H4 (cell line): ENCODE measurements at places on chromosomes 7 and 10. TPM values are rescaled to one million over a fixed set of nuclear protein-coding genes. Genes with fewer than 3 reads are reported as not detected.

PNLIP gene
- total RNA-seq: not detected in 2 replicates

GTF2IRD1 gene
- 5.9 and 13.0 TPM in 2 replicates for total RNA-seq

EIF4H gene
- 219 and 223 TPM in 2 replicates for total RNA-seq

VWC2 gene
- total RNA-seq: 0.04 TPM in 1 of 2 replicates, not detected in the other

GARIN1A gene
- 0.06 TPM in 1 of 2 replicates, not detected in the other for total RNA-seq

DNA sequence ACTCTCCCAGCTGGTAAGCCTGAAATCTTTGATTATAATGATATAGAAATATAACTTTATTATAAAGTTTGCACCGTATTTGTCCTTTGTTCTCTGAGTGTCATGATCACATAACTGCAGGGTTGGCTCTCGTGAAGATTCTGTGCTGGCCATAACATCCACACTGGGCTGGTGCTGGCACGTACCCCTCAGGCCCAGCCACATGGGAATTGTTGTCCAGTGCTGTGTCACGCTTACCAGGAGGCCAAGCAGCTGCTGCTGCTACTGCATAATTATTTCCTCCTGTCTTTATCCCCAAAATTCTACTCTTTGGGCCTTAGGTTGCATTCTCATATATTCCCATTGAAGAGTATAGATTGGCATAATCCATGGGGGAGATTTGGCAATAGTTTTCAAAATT is 20.8 kb upstream of the UCN3 start:
- no peak for DNase-seq

DNA sequence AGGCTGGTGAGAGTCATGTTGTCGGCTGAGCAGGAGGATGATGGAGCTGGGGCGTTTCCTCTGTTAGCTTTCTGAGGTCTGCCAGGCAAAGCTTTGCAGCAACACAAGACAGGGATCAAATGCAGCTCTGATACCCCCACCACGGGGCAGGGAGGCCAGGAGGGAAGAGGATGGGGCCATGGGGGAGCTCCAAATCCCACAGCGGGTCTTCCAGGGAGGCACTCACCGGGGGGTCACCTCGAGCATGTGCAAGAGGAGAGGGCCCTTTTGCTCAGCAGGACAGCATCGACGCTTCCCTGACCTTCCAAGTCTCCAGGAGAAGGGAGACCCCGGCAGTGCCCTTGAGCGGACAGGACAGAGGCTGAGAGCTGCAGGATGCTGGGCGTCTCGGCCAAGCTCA is 127.5 kb downstream of the WDR37 start:
- no peak for DNase-seq

DNA sequence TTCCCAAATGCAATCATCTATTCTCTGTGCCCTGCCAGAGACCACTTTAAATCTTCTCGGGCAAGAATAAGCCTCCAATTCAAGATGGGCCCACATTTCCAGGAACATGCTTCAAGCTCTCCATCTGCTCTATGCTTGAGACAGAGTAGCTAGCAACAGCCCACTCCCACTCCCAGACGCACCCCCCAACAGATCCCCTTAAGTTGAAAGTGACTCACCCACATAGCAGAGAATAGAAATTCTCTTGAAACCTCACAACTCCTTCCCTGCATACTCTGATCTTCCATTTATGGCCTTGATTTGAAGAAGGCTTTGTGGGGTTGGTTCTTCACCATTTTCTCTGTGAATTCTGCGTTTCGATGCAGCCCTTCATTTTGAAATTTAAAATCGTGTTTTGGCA is 604.0 kb downstream of the INHBA start:
- no peak for DNase-seq

DNA sequence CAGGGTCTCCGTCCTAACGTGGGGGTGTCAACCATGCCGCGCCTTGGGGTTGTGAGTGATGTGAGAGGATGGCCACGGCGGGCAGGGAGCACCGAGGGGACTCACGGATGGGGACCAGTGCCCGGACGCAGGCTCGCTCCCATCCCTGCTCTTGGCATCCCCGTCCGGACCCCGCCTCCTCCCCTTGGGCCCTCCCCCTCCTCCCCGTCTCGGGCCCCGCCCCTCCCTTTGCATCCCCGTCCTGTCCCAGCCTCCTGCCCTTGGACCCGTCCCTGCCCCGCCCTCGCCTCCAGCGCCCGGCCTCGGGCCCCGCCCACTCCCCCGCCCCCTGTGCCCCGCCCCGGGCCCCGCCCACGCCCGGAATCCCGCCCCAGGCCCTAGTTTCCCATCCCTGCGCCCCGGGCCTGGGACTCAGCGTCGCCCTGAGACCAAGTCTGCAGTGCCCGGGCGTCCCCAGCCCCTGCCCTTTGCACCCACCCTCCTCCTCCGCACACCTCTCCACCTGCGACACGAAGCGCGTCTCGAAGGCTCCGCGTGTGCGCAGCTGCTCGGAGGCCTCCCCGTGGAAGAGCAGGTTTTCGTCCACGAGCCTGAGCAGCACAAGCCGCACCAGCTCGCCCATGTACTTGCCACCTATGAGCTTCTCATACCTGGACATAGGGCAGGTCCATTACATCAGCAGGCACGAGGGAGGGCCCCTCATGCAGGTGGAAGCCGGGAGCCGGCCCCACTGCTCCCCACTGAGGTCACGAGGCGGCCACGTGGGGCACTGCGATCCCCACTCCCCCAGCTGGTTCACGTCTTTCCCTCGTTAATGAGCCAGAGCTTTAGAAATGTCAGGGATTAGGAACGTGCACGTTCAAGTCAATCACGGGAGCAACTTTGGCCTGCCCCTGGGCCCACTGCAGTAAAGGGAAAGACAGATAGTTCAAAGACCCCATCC is 5.1 kb upstream of the MYL7 start:
- DNase-seq: no peak

DNA sequence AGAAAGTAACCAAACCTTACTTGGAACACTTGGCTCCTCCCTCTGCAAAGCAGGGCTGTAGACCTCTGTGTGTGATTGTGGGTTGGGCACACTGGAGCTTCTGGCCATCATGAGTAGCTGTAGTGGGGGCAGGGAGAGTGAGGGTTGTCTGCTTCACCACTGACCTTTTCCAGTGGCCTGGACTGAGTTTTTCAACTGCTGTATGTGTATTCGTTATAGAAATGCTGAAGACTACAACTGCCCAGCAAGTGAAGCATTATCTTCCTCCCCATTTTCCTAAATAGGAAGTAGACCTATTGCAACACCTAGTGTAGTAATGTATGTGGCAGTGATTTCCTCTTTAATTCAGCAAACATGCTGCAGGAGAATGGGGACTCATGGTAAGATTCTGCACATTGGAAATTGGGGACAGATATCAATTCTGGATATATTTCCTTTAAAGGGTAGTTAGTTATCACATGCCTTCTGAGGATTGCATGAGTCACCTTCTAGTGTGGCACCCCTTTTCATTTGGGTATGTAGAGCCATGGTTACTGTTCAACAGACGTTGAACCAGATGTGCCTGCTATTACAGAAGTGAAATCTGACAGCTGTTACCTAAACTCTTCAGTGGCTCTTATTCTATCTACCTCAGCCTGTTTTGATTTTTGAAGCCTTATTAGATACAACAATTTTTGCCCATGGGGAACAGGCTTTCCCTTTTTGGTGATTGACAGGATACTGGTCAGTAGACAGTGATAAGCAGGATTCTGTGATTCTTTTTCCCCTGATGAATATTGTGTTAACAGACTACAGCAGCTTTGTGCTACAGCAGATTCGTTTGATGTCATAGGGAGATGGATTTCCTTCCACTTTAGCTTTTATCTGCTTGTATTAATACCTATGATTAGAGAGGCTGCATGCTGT is 130.9 kb downstream of the SND1 start:
- DNase-seq: no peak

DNA sequence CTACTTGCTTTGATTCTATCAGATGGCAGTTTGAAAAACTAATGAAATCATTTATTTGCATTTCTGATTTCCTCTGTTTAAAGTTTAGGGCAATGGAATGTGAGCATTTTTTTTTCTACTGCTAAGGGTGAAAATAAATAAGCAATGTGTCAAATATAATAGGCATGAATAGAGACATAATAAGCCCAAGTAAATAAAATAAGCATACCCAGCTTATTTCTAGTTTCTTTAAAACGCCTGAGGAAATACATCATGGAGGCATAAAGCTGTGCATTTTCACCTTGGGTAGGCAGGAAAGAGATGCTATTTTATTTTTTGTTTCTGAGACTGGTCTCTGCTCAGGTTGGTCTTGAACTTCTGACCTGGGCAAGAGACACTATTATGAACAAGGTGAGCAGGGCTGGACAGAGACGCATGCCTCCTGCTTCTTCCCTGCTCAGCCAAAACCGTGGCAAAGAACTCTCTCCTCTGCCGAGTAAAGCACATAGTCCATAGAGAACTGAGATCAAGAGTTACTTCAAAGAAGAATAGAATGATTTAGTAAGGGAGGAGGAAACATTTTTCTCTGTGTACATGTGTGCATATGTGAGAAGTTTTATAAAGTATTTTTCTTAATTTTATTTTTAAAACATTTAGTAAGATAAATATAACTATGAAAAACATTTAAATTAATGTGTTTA is 138.1 kb downstream of the GNAI1 start:
- DNase-seq: no peak

DNA sequence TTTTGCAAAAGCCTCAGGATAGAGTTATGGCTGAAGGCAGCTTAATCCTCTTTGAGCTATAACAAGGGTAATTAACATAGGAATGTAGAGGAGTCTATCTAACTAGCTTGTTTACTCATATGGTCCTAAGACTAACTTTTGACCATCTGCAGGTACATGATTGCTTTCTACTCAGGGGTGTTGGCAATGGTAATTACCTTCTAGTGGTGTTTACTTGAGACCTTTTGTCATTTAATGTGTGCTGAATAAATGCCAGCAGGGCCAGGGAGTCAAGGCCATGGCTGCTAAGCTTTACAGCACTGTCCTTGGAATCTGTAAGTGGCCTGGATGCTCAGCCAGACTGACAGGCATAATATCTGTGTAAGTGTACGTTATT is 1325.0 kb downstream of the XPNPEP1 start:
- DNase-seq: no peak

- no peak for DNase-seq
These were observed 603.2 kb downstream of the MAGI2 start for GRCh38 chr7:78850093-78850740.
